Common myeloid progenitor, CD34-positive (primary cell): ENCODE measurements at places on chromosomes 2 and 18.
A peak's percentile ranks its signal among the peaks of the same experiment; 100 is the strongest.

DNA sequence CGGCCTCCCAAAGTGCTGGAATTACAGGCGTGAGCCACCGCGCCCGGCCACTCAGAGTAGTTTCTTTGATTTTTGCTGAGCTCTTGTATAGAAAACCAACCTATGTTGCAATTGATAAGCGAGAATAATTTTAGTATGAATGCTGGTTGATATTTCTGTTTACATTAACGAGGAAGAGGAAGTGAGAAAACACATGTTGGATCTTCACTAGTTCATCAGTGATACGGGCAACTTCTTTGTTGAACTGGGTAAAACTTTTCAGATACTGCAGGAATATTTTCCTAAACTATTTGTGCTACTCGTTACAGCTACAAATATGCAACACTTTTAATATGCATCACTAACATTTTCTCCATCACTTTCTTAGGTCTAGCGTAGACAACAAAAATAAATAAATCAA, 67.9 kb upstream of the SLC25A52 start:
- DNase-seq = no peak

GRCh38 chr2:116061023-116061422, 1618.6 kb downstream of the DPP10 start:
- DNase-seq = no peak

DNA sequence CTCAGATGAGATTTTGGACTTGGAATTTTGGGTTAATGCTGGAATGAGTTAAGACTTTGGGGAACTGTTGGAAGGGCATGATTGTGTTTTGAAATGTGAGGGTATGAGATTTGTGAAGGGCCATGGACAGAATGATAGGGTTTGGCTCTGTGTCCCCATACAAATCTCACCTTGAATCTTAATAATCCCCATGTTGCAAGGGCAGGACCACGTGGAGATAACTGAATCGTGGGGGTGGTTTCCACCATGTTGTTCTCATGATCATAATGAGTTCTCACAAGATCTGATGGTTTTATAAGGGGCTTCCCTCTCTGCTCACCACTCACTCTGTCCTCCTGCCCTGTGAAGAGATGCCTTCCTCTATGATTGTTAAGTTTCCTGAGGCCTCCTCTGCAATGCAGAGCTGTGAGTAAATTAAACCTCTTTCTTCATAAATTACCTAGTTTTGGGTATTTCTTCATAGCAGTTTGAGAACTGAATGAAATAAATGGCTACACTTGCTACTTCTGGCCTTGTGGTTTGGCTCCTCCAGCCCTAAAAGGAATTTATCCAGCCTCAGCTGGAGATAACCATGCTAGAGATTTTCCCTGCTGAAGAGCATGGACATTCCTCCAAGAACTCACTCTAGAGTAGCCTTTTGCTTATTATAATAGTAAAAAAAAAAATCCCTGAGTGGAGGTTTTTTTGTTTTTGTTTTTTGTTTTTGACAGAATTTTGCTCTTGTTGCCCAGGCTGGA, 144.3 kb upstream of the TFPI start:
- no peak for DNase-seq

- no peak for DNase-seq
Measured at GRCh38 chr2:1972011-1972410, 227.7 kb upstream of the PXDN start.

GRCh38 chr2:147865560-147865959, 20.7 kb downstream of the ACVR2A start:
- DNase-seq = no peak

DNA sequence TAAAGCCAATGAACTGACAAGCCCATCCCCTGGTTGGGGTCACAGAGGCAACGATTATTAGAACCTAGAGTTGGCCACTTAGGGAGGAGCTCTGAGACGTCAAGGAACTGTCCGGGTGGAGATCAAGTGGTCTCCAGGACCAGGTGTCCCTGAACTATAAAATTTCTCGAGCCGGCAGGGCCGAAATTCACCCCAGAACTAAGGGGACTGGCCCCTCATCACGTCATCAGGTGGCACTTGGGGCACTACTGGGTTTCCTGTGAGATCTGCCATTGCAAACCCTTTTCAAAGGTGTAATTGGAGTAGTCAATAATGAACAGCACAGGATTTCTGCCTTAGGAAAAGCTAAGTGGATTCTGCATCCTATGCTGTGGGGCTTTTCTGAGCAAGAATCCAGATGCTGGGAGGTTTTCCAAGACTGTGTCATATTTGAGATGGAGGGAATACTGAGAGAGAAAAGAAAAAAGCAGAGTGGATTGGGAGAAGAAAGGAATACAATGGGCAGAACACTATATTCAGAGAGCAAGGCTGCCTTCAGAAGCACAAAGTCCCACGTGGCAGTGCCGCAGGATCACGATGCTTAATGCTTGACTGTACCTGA, 113.6 kb downstream of the ALPK2 start:
- DNase-seq = no peak

- peak; percentile 71 for DNase-seq
Measured at GRCh38 chr2:215680605-215681598, 245.0 kb upstream of the FN1 start.

DNA sequence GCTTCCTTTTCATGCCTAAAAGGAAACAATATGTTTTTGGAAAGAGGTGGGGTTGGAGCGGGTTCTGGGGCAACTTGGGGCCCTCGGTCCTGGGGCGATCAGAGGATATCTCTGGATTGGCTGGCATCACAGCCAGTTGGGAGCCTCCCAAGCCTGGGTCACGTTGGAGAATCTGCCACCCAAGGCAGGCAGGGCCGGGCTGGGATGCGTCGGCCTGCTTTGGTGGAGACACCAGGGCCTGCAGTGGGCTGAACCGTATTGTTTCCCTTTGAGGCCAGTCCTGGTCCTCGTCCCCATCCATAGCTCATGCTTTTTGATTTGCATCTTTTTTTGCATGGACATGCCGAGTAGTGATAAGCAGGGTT, 235.8 kb downstream of the ATAD2B start:
- no peak for DNase-seq
